Activated T-cell treated with anti-CD3 and anti-CD28 coated beads for 4 hours (primary cell): ENCODE measurements at places on chromosomes 5 and 9.

DNA sequence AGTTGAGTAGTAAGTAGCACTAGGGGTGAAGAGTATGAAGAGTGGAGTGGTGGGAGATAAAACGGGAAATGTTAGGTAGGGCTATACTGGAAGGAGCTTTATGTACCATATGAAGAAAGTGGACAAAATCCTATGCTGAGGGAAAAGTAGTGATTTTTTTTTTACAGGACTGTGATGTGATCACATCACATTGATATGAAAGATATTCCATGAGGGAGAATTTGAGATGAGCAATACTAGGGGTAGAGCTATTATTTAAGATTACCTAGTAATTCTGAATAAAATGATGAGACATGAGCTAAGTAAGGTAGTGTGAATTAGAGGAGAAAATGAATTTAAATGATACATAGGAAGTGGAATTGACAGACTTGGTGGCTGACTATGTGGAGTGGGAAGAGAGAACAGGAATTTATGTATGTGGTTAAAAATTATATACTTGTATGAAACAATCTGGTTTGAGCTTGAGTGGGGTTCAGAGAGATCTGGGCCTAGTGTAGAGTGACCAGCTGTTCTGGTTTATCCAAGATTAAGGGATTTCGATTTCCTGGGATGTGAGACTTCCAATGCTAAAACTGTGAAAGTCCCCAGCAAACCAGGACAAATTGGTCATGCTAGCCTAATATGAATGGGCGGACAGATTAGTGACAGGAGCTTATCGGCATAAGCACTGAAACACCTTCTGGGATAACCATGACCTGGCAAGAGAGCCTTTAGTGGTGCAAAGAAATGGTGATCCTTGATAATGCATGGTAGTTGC, 29.3 kb upstream of the STOM start:
- DNase-seq = no peak

- DNase-seq = no peak
Observed at GRCh38 chr9:126791406-126792230, 13.2 kb upstream of the ZBTB43 start.

DNA sequence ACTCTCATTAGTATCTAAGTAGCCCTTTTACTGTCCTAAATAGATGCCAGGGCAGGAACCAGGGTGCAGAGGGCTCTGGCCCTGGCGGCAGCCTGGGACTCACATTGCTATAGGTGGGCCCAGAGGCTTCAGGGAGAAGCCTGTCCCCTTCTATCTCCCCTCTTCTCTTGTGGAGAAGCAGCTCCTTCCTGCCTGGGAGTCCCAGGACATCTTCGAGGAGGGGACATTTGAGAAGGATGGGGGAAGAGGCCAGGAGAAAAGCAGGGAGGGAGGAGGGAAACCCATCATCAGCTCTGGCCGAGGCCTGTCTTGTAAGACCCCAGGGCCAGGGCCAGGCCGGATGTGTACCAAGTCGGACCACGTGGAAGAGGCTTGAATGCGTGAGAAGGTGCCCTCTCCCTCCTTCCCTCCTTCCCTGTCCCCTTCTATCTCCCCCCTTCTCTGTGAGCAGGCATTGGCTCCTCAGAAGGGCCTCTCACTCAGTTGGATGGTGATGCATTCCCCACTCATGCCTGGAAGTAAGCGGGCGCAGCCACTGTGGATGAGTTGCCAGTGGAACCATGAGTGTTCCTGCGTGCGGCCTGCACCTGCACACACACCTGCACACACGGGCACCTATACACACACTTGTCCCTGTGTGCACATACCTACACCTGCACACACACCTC, 20.7 kb upstream of the LPCAT1 start:
- no peak for DNase-seq

DNA sequence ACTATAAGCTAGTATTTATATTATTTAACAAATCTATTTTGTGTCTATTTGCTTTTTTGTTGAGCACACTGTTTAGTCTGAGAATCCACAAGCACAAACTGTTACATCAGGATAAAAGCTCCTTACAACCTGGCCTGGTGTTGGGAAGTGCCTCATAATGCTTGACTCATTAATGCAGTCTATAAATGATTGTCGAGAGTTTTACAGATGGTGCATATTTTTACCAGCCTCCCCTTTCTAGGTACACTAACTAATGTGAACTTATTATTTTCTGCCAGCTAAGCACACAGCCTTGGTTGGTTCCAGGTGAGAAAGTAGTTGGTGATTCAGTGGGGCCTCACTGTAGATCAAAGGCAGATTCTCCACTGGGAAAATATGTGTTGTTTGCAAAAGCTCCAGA, 151.0 kb upstream of the ADAMTS16 start:
- DNase-seq = no peak

GRCh38 chr5:79069488-79070349, at the start of the genes BHMT2 and DMGDH:
Gene BHMT2, plus strand, starts transcription at chr5:79069767. Its CDS starts 16 bp downstream, at chr5:79069783.
Gene DMGDH, minus strand, starts transcription at chr5:79069674. Its CDS starts 54 bp downstream, at chr5:79069620.
- no peak for DNase-seq

- DNase-seq = no peak
Observed at GRCh38 chr9:4654538-4654937, 7.6 kb upstream of the PLPP6 start.

DNA sequence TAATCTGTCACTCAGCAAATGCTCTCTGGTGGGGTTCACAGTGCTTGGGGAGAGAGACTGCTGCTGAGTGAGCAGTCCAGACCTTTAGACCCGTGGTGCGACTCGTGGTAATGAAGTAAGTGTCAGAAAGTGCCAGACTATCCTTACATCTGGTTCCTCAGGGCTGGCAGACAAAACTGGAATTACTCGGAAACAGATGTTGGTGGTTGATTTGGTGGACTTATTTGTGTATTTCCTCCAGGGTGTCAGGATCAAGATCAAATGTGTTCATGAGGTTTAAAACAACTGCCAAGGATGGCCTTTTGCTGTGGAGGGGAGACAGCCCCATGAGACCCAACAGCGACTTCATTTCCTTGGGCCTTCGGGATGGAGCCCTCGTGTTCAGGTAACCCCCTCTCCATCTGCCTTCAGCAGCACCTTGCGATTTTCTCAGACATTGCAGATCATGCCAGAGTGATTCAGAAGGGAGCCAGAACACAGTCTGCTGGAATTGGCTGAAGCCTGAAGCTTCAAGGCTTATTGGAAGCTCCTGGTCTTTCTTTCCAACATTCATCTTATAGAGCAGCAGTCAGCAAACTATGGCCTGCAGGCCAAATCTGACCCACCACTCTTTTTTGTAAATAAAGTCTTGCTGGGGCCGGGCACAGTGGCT, 105.2 kb downstream of the LIFR start:
- DNase-seq = no peak

- DNase-seq = no peak
Observed at GRCh38 chr5:176529741-176530141, 7.5 kb downstream of the RNF44 start.

DNA sequence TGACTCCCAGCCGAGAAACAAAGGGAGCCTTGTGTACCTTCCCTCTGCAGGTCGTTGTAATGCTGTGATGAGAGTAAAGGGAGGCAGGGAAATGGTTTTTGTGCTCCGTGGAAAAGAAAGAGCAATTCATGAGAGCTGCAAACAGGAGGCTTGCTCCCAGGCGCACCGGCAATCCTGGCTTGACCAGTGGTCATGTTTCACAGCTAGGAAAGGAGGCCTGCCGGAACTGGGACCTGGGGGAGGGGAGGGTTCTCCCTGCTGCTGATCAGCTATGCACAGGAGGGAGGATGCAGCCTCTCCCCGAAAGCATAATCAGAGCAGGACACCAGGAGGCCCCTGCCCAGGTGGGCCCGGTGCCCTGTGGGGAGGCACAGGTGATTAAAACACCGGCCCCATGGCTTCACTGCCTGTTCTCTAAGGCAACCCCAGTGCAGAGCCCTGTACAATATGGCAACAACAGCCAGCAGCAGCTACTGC, 131.3 kb downstream of the ZDHHC21 start:
- no peak for DNase-seq

DNA sequence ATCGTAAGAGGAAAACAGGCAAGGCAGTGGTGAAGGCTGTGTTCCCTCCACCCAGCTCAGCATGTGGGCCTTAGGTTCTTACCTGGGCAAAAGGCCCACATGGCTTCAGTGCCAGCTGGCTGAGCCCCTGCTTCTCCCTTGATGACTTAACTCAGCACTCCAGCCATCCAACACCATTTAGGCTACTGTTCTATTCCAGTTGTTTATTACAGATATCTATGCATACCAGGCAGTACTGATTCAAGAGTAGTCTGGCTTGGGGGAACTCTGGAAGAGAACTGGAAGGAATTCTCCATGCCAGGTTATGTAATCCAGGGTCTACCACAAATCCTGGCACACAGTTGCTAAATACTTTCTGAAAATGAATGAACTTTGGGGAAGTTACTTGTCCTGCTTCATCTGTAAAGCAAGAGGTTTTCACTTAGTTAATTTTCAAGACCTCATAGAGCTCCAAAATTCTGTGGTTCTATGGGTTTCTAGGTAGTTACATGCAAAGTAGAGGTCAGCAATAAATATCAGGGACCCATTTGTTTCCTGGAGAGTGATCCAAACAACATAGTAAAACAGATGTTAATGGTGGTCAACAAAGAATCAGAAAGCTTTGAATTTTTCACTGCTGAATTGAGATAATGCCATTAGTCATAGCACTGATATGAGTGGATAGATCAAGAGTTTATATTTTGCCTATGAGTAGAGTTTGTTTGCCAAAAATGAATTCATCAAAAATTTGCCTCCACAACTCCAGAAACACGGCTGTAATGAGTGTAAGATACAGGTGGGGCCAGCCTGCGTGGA, 88.2 kb upstream of the OSMR start:
- DNase-seq = no peak

DNA sequence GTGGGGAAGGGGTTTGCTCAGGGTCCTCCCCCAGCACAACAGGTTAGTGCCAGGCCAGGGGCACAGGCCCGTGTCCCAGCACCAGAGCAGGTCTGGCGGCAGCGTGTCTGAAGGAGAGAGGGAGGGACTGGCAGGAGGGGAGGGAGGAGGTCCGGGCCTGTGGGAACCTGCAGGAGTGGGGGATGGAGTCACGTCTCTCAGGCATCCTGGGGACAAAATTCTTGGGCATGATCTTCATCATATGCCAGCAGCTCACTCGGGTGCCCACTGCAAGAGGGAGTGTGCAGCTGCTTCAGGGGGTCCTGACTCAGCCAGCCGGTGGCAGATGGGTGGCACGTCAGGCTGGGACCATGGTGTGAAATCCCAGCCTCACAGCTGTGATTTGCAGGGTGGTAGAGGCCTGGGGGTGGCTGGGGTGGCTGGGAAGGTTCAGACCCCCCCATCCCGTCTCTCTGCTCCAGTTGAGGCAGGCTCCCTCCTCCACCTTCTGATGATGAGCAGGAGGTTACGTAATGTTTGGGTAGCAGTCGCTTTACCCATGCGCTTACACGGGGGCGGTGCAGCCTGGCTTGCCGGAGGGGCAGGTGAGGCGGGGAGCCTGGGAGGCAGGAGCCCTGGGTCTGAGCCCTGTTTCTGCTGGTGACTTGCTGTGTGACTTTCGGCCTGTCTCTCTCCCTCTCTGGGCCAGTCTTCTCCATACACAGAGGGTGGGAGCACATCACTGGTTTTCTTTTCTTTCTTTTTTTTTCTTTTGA, 40.5 kb downstream of the NCS1 start:
- DNase-seq = no peak

GRCh38 chr5:171990713-171991015, 15.8 kb downstream of the FBXW11 start:
- no peak for DNase-seq

- no peak for DNase-seq
Observed at GRCh38 chr9:90611568-90611967, 31.1 kb downstream of the DIRAS2 start.

DNA sequence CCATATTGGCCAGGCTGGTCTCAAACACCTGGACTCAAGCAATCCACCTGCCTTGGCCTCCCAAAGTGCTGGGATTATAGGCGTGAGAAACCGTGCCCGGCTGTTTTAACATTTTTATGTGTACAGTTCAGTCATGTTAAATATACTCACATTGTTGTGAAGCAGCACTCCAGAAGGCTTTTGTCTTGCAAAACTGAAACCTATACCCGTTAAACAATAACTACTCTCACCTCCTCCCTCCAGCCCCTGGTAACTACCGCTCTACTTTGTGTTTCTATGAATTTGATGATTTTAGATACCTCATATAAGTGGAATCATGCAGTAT, 23.1 kb upstream of the SHB start:
- DNase-seq = no peak
